Activated CD4-positive, alpha-beta memory T cell treated with anti-CD3 and anti-CD28 coated beads, Interleukin-2, amount 10 ng/mL, durations not matched to agents 7 days and 5 days (primary cell): ENCODE measurements at places on chromosomes 12 and 14. TPM values are rescaled to one million over a fixed set of nuclear protein-coding genes. Genes with fewer than 3 reads are reported as not detected.

Gene TAS2R46
- total RNA-seq: 0.95 TPM

Gene MYH7
- 0.05 TPM for total RNA-seq

Gene BMP4
- total RNA-seq: 0.58 TPM

Gene GNPNAT1
- total RNA-seq: 10.1 TPM

Gene ANG
- total RNA-seq: 4.9 TPM

Gene RD3L
- total RNA-seq: not detected

Gene EAPP
- total RNA-seq: 38.6 TPM

Gene DCTN2
- total RNA-seq: 85.1 TPM

Gene MOAP1
- total RNA-seq: 23.1 TPM

Gene CEP290
- total RNA-seq: 11.5 TPM

Gene MYBPC1
- not detected for total RNA-seq

Gene HCAR3
- not detected for total RNA-seq

Gene RNASE4
- total RNA-seq: 4.7 TPM

Gene P2RX7
- 49.1 TPM for total RNA-seq

Gene APEX1
- 103 TPM for total RNA-seq

Gene C12orf54
- total RNA-seq: not detected

Gene KRT75
- total RNA-seq: not detected

Gene SDR9C7
- total RNA-seq: not detected

Gene TDRD9
- total RNA-seq: 0.08 TPM

Gene TMCC3
- total RNA-seq: 1.2 TPM

Gene OR10P1
- not detected for total RNA-seq

Gene TOGARAM1
- 6.6 TPM for total RNA-seq

Gene FLRT2
- total RNA-seq: not detected

Gene EFS
- not detected for total RNA-seq

Gene MYH6
- 0.08 TPM for total RNA-seq

Gene LRP1-AS
- total RNA-seq: not detected

Gene CLEC2A
- not detected for total RNA-seq
